ENCODE measurements at places on chromosomes 2 and 18. TPM values are rescaled to one million over a fixed set of nuclear protein-coding genes. Genes with fewer than 3 reads are reported as not detected.

Gene DHRS9
- total RNA-seq = not detected

Gene CCDC121
- 1.8 TPM for total RNA-seq

Gene CTAGE1
- not detected for total RNA-seq

Gene REG1B
- not detected for total RNA-seq

Gene IFT172
- total RNA-seq = 32.2 TPM

Gene FSHR
- not detected for total RNA-seq

Gene DES
- not detected for total RNA-seq

Gene USP37
- total RNA-seq = 25.2 TPM

Gene RSAD2
- total RNA-seq = 5.2 TPM

Gene BCS1L
- 50.7 TPM for total RNA-seq

- no peak for DNase-seq
Observed at GRCh38 chr2:213147538-213147937, 3.9 kb downstream of the IKZF2 start.

- no peak for DNase-seq
Observed at GRCh38 chr2:211941216-211941747, 597.3 kb downstream of the ERBB4 start.

DNA sequence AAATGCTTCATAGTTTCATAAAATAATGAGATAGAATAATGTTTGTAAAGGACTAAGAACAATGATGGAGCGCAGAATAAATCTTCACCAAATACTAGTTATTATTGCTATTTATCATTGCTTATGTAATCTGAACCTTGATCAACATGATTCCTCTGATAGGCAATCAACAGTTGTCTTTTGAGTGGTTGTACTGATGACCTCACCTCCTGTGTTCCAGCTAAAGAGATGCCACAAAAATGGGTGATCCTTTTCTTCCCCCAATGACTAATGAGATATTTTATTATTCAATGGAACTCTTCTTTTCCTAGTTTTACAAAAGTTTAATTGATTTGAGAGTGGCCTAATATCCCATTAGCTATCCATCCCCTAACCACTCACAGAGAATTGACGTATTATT is 784.0 kb upstream of the FSHR start:
- no peak for DNase-seq

DNA sequence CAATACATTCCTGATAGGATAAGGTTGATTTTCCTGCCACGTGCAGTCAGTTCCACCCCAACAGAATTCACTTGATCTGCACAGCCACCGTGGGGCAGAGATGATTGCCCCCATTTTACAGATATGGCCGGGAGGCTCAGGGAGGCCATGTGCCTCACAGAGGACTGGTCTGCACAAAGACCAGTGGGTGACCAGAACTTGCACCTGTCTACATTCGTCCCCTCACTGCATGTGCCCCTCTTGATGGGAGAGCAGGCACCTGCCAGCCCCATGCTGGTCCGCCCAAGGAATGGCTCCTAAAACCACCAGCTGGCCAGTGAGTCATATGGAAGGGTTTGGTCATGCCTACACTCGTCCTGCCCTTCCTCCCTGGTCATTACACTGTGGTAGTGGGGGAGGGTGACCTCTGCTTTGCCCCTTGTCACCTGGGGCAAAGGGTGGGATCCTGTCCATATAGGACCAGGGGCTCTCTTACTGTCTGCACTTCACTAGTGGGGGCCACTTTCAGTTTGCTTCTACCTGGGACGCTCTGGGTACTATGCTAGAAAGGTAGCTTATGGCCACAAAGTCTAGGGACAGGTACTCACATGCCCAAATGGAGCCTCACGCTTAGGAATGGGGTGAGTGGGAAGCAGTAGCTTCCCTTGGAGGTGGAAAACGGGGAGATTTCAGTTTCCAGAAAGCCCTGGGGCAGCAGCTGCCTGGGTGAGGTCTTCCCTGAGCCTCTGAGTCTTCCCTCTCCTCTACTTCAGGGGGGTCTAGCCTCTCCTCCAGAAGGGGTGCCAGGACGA is 14.7 kb downstream of the RRM2 start:
- DNase-seq = no peak

DNA sequence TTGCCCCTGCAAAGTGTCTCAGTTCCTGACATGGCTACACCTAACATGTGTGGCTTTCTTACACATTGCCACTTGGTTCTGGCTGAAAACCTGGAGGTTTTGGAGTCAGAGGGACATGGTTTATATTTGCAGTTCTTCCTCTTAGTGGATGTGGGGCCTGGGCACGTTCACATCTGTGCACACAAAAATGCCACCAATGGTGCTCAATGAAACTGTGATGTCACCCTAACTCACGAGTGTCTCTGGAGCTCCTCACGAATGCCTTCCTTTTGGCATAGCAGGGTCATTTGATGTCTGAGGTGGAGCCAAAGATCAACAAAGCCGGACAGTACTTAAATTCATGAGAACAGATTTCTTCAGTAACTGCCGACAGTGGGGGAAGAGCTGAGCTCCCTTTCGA is 231.7 kb upstream of the HS6ST1 start:
- no peak for DNase-seq

DNA sequence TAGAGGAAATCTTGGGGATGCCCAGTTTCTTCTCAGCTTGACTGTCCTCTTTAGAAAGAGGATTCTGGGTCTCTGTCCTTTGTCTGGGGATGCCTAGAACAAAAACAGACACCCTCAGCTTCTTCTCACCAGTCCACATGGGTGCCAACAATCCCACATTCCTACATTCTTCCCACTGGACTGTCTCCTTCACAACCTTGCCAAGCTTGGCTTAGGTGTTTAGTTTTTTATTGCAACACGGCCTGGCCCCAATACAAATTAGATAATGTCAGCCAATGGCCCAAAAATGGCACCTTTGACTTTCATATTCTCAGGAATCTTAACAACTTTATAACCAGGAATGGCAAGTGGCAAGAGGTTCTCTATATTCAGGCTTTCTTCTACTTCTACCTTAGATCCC is 273.0 kb downstream of the RNF152 start:
- no peak for DNase-seq

DNA sequence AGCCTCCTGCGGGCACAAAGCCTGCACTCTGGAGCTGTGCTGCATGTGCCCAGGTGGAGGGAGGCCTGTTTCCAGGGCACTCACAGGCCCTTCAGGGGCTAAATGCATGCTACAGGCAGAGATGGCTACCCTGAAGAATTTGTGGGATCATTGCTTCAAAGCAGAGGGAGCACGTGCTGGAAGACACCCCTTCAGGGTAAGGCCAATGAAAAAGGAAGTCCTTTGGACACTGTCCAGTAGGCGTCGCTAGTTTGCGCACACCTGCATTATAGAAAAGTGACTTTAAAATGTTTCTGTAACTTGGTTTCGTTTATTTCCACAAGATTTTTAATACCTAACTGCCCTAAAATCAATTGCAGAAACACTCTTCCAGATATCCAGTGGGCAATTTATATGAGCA is 325.3 kb downstream of the ZNF516 start:
- no peak for DNase-seq

DNA sequence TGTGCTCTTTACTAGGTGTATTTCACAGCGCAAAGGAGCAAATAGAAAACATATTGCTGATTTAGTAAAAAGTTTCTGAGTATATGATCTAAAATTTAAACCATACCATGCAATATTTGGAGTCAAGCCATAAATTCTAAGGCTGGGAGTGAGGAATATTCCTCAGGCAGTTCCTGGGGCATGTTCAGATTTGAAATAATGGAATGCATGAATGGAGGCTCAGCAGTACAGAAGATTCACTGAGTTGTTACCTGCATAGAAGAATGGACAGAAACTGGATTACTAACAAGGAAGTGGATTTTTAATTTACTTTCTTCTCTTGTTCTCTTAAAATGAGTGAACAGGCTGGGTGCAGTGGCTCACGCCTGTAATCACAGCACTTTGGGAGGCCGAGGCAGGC is 441.0 kb upstream of the MAP2 start:
- DNase-seq = no peak

- DNase-seq = no peak
Observed at GRCh38 chr18:70132999-70133398, 72.5 kb downstream of the RTTN start.

DNA sequence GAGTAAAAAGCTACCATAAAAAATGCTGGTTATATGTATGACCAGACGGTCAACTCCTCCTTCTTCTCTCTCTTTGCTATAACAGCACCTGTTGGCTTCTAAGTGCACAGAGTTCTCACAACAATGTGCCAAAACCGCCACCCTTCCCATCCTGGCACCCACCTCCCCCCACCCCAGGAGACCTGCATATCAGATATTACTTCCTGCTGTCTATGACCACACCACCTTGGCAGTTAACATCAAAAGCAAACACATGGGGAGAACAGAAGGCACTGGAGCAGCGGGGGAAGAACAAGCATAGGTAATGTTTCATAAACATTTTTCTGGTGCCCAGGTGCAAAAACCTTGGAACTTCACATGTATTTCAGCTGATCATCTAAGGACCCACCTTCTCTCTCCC is 15.5 kb downstream of the SPRED2 start:
- peak; percentile 35 for DNase-seq

DNA sequence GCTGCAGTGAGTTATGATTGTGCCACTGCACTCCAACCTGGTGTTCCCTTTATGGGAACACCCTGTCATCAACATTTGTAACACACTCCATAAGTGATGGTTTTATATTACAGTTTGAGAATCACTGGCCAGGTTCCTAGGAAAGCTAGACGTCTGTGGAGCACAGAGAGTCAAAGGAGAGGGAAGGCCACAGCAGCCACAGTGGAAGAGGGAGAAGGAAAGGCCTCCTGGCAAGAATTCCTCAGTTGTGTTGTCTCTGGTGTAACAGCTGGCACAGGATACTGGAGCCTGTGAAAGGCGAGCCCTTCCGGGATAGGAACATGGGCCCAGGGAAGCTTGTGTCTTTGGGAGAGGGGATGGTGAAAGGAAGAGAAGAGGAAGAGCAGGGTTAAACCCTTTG is 360.5 kb upstream of the PIK3C3 start:
- DNase-seq = no peak

- no peak for DNase-seq
Observed at GRCh38 chr2:195477248-195477995, 179.6 kb upstream of the SLC39A10 start.

DNA sequence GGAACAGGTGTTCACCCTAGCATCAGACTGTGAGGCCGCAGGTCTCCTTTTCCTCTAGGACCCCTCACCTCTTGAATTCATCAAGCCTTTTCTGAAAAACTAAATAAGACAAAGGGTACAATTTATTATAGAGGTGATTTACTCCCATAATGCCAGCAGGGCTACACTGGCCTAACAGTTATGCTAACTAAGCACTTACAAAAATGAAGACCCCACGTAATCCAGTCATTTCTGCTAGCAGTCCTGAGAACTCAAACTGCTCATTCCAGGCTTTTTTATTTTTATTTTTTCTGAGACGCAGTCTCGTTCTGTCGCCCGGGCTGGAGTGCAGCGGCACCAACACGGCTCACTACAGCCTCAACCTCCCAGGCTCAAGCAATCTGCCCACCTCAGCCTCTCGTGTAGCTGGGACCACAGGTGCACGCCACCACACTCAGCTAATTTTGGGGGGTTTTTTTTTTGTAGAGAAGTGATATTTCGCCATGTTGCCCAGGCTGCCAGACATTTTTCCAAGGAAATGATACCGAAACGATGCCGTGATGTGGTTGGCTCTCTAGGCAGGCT is 14.2 kb downstream of the CAPG start:
- no peak for DNase-seq

GRCh38 chr18:72866901-72867745 is 664 bp downstream of the NETO1 start:
- DNase-seq = no peak

GRCh38 chr18:33720133-33720532 is 142.1 kb downstream of the ASXL3 start:
- no peak for DNase-seq

DNA sequence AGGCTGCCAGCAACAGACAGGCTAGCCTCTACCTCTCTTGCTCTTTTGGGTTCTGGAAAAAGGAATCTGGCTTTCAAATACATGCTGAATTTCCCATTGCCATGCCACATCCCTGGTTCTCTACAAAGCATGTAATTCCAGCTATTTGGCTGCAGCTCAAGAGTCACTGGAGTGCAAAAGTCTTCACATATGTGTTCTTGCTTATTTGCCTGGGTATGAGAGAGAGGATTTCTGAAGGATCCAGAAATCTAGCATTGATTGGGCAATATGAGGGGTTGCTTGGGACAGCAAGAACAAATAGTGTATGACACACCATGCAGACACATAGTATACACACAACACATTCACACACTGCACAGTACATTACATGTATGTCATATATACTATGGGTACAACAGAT is 30.7 kb upstream of the LGALSL start:
- DNase-seq = no peak

GRCh38 chr2:11930211-11930761 is 183.9 kb downstream of the LPIN1 start:
- DNase-seq = no peak

DNA sequence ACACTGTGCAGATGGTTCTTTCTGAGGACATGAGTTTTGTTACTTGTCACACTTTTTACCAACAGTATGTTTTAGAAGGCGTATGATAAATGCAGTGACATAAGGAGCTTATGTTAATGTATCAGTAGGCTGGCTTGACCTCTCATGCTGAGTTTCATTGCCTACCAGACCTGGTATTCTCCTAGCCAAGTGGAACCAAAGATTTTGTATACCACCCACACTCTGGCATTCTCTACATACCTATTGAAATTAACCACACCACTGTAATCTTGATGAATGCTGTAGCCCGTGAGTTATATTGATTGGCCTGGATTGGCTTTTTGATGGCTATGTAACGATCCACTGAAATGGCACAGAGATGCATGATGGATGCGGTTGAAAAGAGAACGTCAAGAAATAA is 11.4 kb downstream of the HTR2B start:
- no peak for DNase-seq

GRCh38 chr18:35376742-35377695 is at the start of gene ZNF396:
Gene ZNF396 (minus strand): TSS chr18:35377337. CDS start chr18:35374292, 3,045 bp downstream.
- DNase-seq = peak; percentile 64

DNA sequence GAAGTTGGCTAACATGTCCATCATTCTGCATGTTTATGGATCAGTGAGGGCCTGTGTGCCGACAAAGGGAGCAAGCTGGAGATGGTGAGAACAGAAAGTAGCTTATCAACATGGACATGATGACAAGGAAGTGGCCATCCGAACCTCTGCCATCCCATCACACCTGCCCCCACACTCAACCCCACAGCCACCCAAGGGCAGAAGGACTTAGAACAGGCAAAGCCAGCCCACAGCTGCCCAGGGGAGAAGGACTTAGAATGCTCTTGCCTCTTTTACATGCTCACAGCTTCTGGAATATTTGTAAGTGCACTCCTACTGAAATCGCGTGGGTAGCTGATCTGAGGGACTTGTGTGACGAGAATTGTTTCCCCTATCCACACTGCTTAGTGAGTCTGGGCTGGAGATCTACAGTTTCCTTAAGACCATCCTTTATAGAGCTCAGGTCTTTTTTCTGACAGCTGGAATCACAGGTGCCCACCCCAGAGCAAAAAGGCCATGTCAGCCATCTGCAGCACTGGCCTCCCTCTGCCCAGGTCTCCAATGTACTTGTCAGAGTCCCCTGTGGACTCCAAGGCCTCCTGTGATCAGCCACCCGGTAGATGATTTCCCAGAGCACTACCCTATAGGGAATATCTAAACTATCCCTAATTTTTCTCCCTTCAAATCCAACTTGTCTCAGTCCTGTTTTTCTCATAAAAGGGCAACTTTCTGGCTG is 154.1 kb downstream of the SMAD7 start:
- DNase-seq = no peak

- DNase-seq = no peak
Observed at GRCh38 chr2:232479341-232480200, 8.1 kb downstream of the ECEL1 start.

All from naive thymus-derived CD8-positive, alpha-beta T cell (primary cell).